ENCODE measurements at places on chromosomes 4 and X. TPM values are rescaled to one million over a fixed set of nuclear protein-coding genes. Genes with fewer than 3 reads are reported as not detected.

SASH3 gene
- 118 TPM for total RNA-seq

SPANXA2 gene
- not detected for total RNA-seq

SUPT20HL1 gene
- total RNA-seq = 0.07 TPM

- no peak for DNase-seq
Observed at GRCh38 chrX:85517994-85518718, 138.7 kb upstream of the POF1B start.

GRCh38 chr4:66555301-66555700 is 885.0 kb upstream of the EPHA5 start:
- no peak for DNase-seq

DNA sequence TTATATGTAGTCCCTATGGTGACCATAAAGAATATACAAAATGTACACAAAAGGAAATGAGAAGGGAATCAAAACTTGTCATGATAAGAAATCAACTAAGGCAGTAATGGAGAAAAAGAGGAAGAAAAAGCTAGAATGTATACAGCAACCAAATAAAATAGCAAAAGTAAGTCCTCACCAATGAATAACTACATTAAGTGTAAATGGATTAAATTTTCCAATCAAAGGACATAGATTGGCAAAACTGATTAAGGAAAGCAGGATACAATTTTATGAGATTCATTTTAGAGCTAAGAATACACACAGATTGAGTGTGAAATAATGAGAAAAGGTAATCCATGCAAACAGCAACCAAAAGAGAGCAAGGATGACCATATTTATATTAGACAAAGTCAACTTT is 157.4 kb downstream of the TET2 start:
- DNase-seq = no peak

GRCh38 chrX:129701624-129702069 is 37.1 kb upstream of the XPNPEP2 start:
- DNase-seq = no peak

DNA sequence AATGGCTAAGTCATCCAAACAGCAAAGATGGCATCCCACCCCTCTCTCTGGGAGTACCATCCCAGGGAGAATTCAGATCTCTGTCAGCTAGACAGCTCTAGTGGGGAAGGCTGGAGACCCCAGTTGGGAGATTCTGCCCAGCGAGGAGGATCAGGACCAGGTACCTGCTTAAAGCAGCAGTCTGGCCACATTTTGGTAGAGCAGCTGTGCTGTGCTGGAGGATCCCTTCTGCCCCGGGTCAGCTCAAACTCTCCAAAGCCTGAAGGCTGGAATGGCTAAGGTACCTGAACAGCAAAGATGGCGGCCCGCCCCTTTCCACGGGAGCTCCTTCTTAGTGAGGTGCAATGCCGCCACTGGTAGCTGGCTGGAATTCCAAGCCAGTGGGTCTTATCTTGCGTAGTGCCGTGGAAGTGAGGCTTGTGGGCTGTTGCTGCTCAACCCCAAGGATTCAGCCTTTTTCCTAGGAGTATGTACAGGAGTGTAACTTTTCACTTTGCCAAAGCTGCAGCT is 40.1 kb downstream of the SATL1 start:
- DNase-seq = no peak

DNA sequence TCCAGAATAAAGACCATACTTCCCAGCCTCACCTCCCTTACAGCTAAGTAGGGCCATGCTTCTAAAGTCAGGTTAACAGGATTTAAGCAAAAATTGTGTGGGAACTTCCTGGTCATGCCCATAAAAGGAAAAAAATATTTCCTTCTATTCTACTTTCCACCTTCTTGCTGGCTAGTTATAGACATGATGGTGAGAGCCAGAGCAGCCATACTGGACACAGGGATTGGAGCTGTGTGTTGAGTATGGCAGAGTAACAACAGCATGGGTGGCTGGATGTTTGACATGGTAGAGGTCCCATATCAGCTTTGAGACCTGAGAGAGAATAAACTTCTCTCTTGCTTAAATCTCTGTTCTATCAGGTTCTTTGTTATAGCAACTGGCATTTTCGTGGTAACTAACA is 15.1 kb upstream of the CBR4 start:
- no peak for DNase-seq

- DNase-seq = no peak
Observed at GRCh38 chr4:188639479-188640100, 500.3 kb downstream of the TRIML1 start.

GRCh38 chr4:41888687-41889074 is 46.5 kb upstream of the TMEM33 start:
- no peak for DNase-seq

- DNase-seq = no peak
Observed at GRCh38 chr4:53507671-53508286, 83.5 kb downstream of the LNX1 start.

DNA sequence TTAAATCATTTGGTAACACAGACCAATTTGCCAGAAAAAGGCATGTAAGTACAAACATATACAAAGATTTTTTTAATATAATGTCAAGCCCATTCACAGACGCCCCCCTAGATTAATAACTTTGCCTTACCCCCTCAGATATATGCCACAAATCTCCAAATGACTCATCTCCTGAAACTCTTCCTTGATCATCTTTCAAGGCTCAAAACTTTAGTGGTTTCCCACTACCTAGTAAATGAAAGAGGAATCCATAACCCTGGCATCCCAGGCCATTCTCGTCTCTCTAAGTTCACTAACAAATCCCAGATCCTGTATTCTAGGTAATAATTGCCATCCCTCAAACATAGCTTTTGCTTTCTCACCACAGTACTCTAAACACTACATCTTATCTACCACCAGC is 61.9 kb downstream of the PRSS12 start:
- DNase-seq = no peak

DNA sequence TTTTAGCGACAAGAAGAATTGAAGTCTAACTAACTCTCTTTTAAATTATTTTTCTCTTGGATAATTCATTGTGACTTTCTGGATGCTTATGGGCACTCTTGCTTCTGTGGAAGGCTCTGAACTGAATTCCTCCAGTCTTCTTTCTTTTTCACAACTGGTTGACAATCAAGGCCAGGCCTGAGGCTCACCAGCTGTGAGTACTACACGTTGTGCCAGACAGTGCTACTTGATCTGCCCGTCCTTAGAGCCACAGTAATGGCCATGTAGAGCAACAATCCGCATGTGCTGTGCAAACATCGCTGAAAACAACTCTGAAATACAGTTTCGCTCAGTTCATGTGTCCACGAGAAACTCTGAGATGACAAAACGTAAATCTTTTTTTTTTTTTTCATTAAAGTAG is 1336.3 kb upstream of the AGA start:
- DNase-seq = no peak

- DNase-seq = no peak
Observed at GRCh38 chrX:15849555-15849954, 5.1 kb downstream of the AP1S2 start.

DNA sequence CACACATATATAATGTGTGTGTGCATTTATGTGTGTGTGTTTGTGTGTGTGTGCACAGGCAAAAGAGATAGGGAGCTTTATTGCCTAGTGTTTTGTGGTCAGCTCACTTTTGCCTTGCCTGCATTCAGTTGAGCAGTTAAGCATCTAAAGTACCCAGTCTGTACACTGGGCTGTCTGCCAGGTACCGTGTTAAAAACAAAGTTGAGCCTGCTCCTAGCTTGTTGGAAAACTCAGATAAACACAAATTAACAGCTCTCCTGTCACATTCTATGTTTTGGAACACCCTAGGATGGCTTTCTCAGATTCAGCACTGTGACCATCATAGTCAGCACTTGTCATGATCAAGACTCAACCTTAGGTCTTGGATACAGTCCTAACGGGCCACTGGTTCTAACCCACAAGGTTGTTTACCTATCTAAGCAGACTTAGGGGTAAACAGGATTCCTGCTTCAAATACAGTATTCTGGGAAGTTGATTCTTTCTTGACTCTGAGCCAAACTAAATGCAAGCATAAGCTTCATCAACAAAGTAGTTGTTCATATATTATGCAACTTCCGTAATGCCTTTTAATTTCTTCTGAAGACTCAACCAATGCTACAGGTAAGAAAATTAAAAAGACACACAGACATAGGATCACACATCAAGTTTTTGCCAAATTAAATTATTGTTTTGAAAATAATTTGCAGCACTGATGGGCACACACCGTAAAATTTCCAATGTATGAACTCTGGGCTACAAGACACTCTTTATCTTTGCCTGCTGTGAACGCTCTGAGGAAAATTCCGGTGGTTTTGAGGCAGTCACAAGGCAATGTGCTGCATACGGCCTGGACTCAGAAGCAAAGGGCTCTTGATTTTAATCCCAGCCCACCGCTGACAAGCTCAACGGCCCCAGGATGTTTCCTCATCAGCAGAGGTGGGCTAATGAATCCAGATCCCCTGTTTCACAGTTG is 11.3 kb upstream of the CD99 start:
- DNase-seq = no peak

GRCh38 chrX:100745205-100745604 is 13.3 kb upstream of the SYTL4 start:
- DNase-seq = no peak

Data from activated CD4-positive, alpha-beta T cell treated with anti-CD3 and anti-CD28 coated beads for 36 hours (primary cell).